Left lung (tissue), 14 donors: ENCODE measurements at places on chromosomes 4 and X. TPM values are rescaled to one million over a fixed set of nuclear protein-coding genes. Genes with fewer than 3 reads are reported as not detected.

GRCh38 chr4:101020956-101021355 is 326.4 kb downstream of the PPP3CA start:
- H3K4me3 ChIP-seq: no peak overlapping the region
- no peak for DNase-seq
- peaks cover 13% of the 10 kb centered on the region for H3K4me1 ChIP-seq
- no peaks in the 10 kb centered on the region for H3K27me3 ChIP-seq
- peaks cover 5% of the 10 kb centered on the region for H3K36me3 ChIP-seq
- no peak overlapping the region for H3K27ac ChIP-seq

FMR1NB gene
- 0.32 TPM for polyA plus RNA-seq

- no peak for DNase-seq
- H3K27ac ChIP-seq: peak overlapping the region; percentile 96
- H3K4me3 ChIP-seq: peak overlapping the region; percentile 87
- H3K36me3 ChIP-seq: no peaks in the 10 kb centered on the region
- no peaks in the 10 kb centered on the region for H3K27me3 ChIP-seq
- H3K4me1 ChIP-seq: peaks cover 42% of the 10 kb centered on the region
These were observed 915 bp upstream of the RAB33B start for GRCh38 chr4:139453041-139453370.

GRCh38 chr4:25012655-25013054 is 18.1 kb downstream of the LGI2 start:
- H3K27me3 ChIP-seq: no peaks in the 10 kb centered on the region
- H3K27ac ChIP-seq: no peak overlapping the region
- H3K4me1 ChIP-seq: no peaks in the 10 kb centered on the region
- no peak for DNase-seq

DNA sequence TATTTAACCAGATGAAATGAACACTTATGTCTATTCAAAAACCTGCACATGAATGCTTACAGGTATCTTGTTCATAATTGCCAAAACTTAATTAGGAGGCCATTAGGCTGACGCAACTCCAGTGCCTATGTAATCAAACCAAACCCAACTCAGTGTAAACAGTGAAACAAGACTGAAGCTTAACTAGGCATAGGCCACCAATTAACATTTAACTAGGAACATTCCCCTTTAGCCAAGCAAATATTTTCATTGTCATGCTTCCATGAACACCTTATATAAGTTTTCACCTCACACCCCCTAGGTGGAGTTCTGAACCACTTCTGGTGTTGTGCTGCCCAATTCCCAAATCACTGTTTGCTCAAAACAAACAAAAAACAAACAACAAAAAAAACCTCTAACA is 686.0 kb downstream of the STPG2 start:
- no peak overlapping the region for H3K4me3 ChIP-seq
- H3K4me1 ChIP-seq: no peaks in the 10 kb centered on the region
- H3K27me3 ChIP-seq: no peaks in the 10 kb centered on the region
- H3K27ac ChIP-seq: no peak overlapping the region
- no peaks in the 10 kb centered on the region for H3K36me3 ChIP-seq

DNA sequence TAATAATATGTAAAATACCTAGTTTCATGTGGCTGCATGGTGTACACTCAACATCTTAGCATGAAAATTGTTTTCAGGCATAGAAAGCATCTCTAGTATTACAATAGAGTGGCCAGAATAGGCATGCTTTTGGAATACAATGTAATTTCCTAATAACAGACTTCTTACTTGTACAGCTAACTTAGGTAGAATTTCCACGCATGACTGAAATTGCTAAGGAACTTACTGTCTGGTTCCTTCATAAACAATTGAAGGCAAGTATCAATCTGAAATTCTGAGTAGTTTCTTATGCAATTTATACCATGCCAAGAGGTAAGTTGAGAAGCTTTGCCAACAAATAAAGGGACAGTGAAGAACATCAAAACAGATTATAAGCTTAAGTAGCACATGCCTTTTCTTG is 26.7 kb downstream of the SULT1E1 start:
- no peaks in the 10 kb centered on the region for H3K36me3 ChIP-seq
- DNase-seq: no peak
- H3K4me1 ChIP-seq: no peaks in the 10 kb centered on the region
- no peaks in the 10 kb centered on the region for H3K27me3 ChIP-seq

- H3K27ac ChIP-seq: no peak overlapping the region
- no peaks in the 10 kb centered on the region for H3K36me3 ChIP-seq
- H3K4me1 ChIP-seq: no peaks in the 10 kb centered on the region
- H3K27me3 ChIP-seq: no peaks in the 10 kb centered on the region
These were observed 6.3 kb upstream of the OTUD4 start for GRCh38 chr4:145186729-145187128.

GRCh38 chr4:140637836-140638235 is 69.1 kb upstream of the UCP1 start:
- peaks cover 38% of the 10 kb centered on the region for H3K36me3 ChIP-seq
- DNase-seq: no peak
- no peak overlapping the region for H3K4me3 ChIP-seq
- H3K27ac ChIP-seq: no peak overlapping the region

PAGE1 gene
- polyA plus RNA-seq: not detected
